ENCODE measurements at places on chromosomes 1 and 21.

DNA sequence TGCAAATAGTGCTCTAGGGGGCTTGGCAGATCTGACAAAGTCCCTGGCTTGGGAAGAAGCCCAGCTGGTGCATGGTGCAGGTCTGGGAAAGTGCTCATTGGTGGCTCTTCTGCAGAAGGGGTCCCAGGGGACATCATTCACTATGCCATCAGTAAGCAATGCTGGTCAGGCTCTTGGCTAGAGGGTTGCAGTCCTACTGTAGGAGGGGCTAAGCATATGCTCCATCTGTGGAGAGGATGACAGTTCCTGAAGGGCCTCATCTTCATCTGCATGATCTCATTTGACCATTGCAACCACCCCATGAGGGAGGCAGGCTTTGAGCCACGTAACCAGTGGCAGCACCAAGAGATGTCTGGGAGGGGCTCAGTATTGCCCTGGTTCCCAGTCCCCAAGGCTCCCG, 31.5 kb upstream of the VASH2 start:
- no peak for DNase-seq

DNA sequence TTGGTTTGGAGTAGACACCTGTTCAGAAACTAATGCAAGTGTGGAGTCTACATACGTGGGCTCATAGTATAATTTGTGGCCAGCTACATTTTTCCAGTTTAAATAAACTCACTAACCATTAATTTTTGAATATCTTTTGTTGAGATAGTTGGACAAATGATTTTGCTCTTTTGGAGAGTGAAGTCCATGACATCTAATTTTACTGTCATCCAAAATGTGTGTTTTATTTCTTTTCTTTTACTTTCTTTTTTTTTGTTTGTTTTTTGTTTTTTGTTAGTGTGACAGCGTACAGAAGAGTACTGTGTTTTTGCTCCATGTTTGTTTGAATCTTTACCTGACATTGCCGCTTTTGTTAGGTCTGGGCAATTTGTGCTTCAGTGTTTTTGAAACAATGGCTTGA, 5.0 kb downstream of the RBM15 start:
- no peak for DNase-seq

- peak; percentile 26 for DNase-seq
These were observed 23.1 kb downstream of the RHEX start for GRCh38 chr1:206075786-206076755.

GRCh38 chr1:155651861-155652661, 36.5 kb downstream of the YY1AP1 start:
- DNase-seq = no peak

DNA sequence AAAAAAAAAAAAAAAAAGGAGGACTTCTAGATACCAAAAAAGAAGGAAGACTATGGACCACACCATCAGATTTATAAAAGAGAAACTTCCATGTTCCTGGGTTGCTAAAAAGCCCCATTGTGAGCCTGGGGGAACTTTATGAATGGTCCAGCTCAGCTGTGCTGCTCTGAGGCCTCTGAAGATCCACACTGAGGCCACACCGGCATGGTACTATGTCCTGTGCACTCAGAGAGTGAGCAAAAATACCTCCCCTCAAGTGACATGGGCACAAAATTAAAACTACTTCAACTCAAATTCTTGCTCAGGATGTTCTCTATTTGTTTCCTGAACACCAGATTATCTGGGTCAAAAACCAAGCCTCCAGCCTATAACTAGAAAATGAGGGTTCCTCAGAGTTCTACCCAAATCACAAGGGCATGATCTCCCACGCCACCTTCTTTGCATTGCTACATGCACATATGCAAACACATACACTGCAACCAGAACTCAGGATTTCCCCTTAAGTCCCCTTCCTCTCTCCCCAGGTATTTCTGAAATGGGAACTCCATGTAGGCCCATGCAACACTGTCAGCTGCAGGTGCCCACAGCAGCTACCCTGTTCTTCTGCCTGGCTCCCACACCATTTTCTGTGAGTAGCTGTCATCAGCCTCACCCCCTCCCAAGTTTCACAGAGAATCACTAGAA, 94.4 kb downstream of the SH3GLB1 start:
- DNase-seq = no peak

DNA sequence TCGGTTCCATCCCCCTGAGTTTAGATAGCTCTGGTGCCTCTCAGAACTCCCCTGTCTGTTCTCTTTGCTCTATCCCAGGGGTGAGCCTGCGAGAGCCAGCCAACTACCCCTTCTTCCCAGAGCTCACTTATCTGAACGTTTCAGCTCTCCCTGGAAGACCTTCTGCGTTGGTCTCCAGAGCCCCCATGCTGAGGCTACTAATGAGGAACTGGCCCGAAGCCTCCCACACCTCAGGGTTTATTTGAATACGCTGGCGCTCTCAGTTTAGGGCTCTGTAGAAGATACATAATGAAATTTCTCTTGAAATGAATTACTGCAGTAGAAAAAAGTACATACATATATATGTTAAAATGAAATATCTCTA, 43.5 kb downstream of the TCEANC2 start:
- DNase-seq = no peak

DNA sequence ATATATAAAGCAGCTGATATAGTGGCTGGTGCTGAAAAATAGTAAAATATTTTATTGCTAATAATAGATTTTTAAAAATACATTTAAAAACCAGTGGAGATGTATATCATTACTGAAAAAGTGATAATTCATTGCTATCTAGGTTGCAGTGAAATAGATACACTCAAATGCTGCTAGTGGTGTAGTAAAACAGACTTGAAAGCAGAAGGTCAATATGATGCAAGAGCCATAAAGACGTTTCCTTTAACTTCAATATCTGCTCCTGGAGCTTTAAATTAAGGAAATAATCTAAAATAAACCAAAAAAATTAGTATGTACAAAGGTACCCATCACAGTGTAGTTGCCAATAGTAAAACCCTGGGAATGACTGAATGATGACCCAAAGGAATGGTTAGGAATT, 26.2 kb downstream of the RHEX start:
- DNase-seq = no peak

DNA sequence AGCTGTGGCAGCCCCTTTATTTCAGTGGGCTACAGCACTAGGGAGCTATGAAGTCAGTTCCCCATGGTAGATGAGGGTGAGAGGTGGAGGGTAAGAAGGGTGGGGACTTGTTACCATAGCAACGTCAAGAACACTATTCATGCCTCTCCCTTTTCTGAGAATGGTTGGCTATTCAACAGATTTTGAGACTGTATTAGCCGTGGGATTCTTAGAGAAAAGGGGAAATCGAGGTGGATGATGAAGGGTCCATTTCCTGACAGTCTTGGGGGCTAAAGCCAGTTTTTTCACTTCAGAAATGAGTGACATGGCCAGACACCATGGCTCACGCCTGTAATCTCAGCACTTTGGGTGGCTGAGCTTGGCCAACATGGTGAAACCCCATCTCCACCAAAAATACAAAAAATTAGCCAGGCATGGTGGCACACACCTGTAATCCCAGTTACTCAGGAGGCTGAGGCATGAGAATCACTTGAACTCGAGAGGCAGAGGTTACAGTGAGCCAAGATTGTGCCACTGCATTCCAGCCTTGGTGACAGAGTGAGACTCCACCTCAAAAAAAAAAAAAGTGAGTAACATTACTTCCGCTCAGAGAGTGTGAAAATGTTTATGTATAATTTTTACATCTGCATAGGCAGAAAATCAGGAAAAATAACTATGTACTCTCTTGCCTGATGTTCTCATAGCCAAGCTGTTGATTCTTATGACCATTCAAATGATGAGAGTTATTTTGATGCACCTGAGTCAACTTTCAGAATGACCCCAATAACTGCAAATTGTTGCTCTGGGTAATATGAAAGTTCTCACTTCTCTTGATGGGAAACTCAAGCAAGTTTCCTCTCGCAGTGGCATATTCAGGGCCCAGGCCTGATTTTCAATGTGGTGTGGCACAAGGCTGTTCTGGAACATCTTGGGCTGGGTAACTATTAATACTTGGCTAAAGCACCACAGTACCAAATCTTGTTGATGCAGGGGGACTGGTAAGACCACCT, 23.2 kb upstream of the RGSL1 start:
- no peak for DNase-seq

GRCh38 chr21:36817732-36818450, 119.0 kb downstream of the SIM2 start:
- DNase-seq = no peak

DNA sequence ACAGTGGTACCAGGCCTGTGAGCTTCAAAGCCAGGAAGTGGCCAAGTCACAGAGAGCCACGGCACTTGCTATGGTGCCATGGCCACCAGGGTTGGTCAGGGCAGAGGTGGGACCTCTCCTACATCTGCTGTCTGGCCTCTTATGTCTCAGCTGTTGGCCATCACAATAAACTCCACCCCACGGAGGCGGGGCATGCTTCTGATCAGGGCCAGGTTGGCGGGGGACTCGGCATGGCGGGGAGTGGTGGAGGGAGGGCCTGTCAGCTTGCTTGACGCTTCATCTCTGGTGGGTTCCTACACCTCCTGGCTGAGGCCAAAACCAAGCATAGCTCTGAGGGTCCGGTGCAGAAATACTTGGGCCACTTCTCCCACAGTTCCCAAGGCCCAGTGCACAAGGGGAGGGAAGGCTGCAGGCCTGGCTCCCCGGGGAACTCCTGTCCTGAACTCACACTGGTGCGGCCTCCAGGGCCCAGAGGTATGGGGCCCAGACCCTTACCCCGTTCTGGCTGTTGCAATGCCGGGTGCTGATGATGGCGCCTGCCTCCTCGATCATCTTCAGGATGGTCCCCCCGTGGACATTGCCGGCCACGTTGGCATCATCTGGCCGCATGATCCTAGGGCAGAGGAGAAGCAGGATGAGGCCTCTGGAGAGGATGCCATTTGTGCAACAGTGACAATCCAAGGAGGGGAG, 44.2 kb downstream of the ACOT7 start:
- DNase-seq = no peak

- DNase-seq = no peak
These were observed 16.0 kb downstream of the SPATA21 start for GRCh38 chr1:16421201-16421600.

DNA sequence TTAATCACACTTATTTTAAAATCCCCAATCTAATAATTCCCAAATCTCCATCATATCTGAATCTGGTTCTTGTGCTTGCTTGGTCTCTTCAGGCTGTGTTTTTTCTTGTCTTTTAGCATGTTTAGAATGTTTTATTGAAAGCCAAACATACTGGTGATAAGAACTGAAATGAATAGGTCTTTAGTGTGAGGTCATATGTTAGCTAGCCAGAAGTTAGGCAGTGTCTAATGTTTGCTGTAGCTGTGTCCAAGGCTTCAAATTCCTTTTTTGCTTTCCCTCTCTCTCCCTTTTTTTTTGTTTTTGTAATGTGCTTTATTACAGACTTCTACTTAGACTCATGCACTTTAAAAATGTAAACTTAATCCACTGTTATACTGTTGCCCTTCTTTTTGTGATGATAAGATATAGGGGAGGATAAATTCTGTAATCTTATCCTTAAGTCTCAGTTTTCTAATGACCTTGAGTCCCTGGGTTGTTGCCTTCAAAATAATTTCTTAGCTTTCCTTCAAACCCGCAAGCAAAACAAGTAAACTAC, 725.1 kb downstream of the BRINP3 start:
- no peak for DNase-seq

GRCh38 chr1:182754087-182754486, 35.5 kb upstream of the NPL start:
- DNase-seq = no peak

- DNase-seq = no peak
These were observed 73.4 kb upstream of the F3 start for GRCh38 chr1:94614996-94615395.

DNA sequence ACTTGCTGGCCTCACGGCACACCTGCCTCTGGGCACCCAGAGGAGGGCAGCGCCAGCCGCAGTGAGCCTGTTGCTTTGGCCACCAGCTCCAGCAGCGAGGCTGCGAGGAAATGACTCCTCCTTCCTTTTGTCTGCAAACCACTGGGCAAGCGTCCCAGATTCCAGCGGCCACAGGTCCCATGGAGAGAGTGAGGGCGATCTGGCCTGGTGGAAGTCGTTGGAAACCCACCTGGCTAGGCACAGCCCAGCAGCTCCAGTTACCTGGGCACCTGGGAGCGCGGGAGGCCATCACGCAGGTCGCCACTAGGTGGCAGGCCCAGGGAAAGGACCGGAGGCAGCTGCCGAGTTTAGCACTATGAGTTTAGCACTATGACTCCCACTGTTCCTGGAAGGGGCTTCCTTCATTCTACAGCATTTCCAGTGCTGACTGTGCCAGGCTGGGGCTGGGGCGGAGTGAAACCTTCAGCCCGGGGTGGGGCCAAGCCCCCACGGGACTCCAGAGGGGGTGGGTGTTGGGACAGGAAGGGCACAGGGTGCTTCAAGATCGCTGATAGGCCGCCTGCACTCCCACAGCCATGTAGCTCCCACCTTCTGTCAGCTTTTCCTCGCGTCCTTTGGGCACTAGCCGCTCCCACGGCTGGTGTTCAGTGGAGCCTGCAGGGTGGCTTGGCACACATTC, 1.1 kb upstream of the ESPN start:
- no peak for DNase-seq

- no peak for DNase-seq
These were observed 2.8 kb downstream of the GALNT2 start for GRCh38 chr1:230069796-230070195.

GRCh38 chr1:54745274-54745673, 19.0 kb downstream of the PARS2 start:
- no peak for DNase-seq

DNA sequence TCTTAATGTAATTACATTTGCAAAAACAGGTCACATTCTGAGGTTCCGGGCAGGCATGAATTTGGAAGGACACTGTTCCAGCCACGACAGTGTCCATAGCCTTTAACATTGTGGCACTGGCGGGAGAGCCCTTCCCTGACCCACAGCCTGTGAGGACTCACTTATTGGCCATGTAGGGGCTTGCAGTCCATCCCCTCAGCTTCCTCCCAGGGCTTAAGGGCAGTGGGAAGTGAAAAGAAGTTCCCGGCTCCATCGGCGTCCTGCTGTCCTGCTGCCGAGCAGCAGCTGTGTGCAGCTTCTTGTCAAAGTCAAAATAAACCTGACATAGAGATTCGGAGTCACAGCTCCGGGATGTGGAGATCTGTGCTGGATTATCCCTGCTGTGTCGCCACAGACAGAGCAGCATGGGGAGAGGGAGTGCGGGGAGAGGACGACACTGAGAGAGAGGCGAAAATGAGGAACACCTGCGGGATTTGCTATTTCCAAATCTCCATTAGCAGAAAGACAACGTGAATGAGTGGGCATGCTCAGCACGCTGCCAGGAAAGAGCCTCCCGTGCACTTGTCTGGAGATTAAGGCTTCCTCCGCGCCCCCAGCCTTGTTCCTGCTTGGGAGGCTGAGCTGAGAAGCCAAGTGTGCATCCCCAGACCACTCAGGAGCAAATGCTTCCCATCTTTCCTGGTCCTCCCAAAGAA, 260.3 kb downstream of the ASTN1 start:
- no peak for DNase-seq

- no peak for DNase-seq
These were observed 38.4 kb downstream of the NFASC start for GRCh38 chr1:204909109-204909508.

DNA sequence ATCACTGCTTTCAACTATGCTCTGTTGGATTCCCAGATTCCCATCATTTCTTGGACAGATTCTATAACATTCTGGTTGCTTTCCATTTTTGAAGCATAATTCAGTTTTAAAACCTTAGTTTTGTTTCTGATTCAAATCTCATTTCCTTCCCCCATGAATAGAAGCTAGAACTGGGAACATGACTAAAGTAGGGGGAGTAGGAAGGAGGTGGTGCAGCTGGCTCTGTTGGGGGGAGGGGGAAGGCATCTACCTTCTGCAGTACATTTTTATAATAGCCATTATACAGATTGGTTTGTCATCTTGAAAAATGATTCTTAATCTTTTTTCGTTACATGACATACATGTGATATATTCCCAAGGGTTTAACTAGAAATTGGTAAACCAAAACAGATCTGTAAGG, 48.1 kb downstream of the SMG7 start:
- no peak for DNase-seq

Data from mesenchymal stem cell (in vitro differentiated cells and primary cell).